IPS-NIHi11 (cell line): ENCODE measurements at places on chromosomes 12 and 14.

GRCh38 chr12:83322809-83323208 is 636.1 kb downstream of the TMTC2 start:
- no peak for DNase-seq

- no peak for DNase-seq
These were observed 2.5 kb upstream of the RAP1B start for GRCh38 chr12:68608191-68608590.

GRCh38 chr12:122327494-122328385 is 61.4 kb upstream of the VPS33A start:
- no peak for DNase-seq

DNA sequence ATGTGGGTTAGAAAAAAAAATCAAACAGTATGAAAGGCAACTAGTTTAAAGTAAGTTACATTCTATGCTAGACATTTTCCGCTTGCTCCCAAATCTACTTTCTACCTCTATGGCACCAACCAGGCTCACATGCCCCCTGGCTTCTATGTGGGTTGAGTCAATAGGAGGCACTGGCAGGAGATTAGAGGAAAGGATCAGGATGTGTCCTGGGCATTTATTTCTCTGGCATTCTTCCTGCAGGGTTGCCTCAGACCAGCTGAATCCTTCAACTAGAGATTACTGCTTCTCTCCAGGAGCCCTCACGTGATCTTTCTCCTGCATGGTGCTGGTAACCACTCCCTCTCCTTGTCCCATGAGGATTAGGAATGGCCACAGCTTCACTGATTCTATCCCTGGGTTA is 14.9 kb upstream of the CCDC60 start:
- DNase-seq, result no peak

DNA sequence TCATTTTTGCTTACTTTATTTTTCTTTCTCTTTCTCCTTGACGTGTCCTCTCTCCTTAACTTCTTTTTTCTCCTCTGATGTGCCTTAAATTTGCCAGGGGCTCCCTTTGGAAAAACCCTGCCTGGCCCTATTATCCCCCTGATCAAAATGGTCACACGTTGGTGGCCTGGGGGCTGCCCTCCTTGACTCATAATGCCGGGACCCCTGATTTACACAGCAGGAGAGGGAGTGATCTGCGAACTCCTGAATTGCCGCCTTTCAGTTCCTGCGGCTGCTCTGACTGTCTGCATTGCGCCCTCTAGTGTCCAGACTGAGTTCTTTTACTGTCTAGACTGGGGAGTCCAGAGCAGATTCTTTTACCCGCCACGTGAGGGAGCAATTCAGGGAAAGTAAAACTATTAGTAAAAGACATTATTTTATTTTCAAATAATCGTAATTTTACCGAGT is 44.8 kb upstream of the GZMB start:
- peak; percentile 88 for DNase-seq

GRCh38 chr12:126362493-126362892 is 1297.3 kb downstream of the AACS start:
- DNase-seq, result no peak

GRCh38 chr14:77189479-77189878 is 7.9 kb downstream of the TMEM63C start:
- no peak for DNase-seq

- DNase-seq, result peak; percentile 63
These were observed 85.0 kb downstream of the SYNE3 start for GRCh38 chr14:95431199-95432143.

DNA sequence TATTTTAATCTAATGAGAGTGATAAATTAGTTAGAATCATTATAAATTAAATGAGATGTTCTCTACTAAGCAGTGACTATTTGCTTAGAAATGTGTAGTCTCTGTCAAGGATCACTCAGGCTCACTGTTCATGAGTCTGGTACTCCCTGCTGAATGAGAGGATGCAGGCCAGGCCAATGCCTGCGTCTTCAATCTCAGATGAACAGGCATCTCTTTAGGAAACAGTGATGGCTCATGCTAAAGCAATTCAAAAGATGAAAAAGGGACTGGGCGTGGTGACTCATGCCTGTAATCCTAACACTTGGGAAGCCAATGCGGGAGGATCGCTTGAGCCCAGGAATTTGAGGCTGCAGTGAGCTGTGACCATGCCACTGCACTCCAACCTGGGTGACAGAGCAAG is 106.8 kb downstream of the ZFC3H1 start:
- peak; percentile 26 for DNase-seq

GRCh38 chr12:79732638-79733037 is 41.9 kb upstream of the PAWR start:
- no peak for DNase-seq

DNA sequence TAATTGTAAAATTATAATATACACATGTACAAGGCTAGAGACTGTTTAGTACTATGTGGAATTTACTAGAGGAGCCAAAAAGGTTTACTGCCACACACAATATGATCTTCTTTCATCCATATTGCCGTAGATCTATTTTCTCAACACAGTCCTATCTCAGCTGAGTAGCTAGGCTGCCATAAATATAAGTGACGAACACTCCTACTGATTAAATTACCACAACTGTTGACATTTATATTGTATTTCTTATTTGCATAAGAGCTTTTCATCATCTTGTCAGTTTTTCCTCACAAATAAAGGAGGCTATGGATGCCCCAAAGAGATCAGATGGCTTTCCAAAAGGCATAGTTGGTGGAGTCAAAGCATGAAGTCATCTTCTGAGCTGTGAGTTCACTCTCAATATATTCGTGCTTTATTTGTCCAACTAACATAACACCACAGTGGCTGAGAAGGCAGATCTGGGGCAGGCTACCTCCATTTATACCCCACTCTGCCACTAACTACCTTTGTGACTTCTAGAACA is 78.6 kb downstream of the CCDC59 start:
- no peak for DNase-seq

DNA sequence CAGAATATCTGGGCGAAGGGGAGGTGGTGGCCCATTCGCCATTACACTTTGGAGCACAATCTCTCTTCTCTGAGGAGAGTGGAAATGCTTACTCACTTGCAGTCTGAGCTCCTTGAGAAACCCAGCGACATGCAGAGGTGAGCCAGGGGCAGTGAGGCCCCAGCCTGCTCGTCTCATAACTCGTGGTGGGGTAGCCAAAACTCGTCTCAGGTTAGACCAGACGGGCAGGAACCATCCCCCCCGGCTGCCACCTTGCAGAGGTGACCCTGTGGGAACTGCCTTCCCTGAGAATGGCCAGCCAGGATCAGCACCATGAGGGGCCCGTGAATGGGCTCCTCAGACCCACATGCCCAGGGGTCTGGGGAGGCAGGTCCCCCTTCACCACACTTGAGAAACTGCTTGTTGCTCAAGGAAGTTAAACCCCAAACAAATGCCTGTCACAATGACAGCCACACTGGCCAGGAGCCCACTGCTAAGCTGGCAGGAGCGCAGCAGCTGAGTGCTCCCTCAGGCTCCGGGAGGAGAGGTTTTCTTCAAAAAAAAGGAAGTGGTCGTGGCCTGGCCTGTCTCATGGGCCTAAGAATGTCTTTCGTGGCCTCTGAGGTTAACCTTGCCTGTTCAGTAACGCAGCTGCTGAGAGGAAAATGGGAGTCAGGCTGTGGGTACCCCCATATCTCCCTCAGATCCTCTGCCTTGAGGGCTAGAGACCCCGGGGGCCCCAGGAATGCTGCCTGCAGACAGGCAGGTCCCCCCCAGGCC is 9.2 kb upstream of the ALDH2 start:
- DNase-seq, result no peak

- DNase-seq, result no peak
These were observed 37.2 kb downstream of the ATF7IP start for GRCh38 chr12:14402697-14403096.

- DNase-seq, result no peak
These were observed 3.6 kb upstream of the VRK1 start for GRCh38 chr14:96793547-96793946.

DNA sequence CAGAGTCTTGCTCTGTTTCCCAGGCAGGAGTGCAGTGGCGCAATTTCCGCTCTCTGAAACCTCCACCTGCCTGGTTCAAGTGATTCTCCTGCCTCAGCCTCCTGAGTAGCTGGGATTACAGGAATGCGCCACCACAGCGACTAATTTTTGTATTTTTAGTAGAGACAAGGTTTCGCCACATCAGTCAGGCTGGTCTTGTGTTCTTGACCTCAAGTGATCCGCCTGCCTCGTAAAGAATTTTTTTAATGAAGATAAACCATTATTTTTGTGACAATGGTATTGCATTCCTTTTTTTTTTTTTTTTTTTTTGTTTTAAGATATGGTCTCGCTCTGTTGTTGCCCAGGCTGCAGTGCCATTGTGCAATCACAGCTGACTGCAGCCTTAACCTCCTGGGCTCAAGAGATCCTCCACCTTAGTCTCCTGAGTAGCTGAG is 25.8 kb downstream of the ACVR1B start:
- no peak for DNase-seq

DNA sequence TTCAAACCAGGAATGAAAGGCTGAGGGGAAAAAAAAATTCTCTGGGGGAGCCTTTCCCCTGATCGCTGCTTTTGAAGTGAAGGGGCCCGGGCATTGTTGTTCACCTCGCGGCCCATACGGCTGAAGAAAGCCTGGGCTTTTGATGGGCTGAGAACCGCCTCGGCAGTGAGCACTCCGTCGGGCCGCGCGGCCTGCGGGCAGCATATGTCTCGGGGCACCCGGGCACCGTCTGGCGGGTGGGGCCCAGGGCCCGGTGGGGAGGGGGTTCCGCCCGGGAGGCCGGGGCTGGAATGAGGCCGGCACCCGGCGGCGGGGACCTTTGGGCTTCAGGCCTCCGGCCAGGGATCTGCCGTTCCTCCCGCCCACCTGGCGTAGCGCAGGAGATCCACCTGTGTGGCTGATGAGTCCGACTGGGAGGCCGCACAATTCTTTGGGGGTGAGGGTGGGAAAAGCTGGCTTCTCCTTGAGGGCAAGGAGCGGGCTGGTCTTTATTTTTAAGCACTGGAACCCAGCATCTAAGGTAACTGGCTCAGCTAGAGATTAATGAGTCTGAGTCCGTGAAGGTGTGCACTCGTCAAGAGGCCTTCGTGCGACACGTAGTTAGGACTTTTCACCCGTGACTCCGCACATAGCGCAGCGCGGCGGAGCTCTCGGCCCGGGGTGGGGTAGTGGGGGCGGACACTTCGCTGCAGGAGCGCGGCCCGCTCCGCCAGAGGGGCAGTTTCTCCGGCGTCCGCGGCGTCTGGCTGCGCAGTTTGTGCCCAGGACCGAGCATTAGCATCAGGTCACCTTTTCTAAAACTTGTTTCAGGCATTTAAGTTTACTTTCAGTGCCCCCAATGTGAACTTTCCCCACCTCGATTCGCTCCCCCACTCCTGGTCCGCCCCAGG is 10.6 kb downstream of the FOXA1 start:
- no peak for DNase-seq

DNA sequence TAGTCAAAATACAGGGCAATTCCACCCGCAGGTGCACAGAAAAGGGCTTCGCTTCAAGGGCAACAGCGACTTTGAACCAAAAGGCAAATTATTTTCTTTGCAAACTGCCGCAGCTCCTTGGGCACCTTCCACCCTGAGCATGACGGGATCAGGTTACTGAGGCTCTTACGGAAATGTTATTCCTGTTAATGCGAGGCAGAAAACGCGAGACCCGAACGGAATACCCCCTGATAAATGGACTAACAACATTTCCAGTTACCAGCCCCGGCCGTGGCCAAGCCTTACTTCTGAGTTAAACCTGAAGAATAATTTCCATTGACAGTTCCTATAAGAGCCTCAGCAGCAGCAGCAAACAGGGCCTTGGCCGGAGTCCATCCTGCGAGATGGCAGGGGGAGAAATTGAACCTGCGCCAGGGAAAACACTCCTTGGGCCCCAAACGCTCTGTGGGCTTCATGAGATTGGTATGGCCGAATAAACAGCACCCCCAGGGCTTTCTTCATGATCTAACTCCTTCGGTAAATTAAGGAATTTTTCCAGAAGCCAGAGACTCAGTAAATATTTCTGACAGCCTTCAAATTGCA is 70.0 kb upstream of the DICER1 start:
- DNase-seq, result no peak

DNA sequence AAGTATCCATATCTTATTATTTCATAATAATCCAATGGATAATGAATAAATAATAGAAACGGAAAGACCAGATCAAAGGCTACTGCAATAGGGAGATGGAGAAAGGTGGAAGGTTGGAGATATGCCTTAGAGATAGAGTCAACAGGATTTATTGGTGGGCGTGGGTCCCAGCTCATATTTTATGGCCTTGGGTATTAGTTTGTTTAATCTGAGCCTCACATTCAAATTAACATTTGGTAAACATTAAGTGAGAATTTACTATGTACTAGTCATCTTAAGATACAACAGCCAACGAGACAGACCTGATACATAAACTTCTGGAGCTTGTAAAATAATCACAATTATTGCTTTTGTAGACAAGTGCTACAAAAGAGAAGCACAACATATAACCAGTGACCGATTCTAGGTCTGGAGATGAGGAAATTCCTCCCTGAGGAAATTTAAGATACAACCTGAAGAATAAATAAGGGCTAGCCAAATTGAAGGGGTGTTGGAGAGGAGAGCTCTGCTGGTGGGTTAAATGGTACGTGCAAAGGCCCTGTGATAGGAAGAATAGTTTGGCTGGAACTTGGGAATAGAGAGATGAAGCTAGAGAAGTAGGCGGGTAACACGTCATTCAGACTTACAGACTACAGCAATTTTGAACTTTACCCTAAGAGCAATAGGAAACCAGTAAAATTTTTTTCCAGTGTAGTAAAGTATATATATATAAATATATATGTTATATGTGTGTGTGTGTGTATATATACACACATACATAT is 16.1 kb downstream of the LTBR start:
- no peak for DNase-seq

DNA sequence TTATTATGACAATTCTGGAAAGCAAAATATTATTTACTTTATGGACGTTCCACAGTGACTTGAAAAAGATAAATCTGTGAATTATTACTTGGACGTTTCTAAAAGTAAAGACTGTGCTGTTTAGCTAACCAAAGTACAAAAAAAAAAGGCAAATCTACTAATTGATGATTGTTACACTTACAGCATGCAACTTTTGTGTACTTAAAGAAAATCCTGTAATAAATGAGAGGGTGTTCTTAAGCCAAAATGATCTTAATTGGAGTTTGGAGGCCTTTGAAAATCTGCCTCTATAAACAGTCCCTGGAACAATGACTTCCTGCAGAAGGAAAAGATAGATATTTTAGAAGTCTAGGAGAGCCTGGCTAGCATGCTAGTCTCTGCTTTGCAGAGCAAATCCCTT is 434.0 kb upstream of the SYT1 start:
- no peak for DNase-seq

DNA sequence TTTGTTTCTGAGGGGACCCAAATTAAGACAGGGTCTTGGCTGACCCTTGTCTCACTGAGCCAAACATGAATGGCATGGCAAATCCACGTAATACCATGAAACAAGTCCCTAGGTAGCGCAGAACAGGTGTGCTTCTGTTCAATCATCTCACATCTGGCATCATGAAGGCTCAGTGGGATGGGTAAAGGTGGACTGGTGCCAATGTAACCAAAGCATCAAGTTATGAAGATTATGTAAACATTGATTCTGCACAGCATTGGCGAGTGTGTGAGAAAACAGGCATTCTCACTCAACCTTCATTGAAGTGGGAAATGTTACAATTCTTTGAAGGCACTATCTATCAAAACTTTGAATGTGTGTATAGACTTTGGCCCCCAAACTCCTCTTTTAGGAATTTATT is 41.9 kb downstream of the PTGER2 start:
- no peak for DNase-seq
